ENCODE measurements at places on chromosomes 11 and 22.

GRCh38 chr22:43488031-43488866 lies 76.4 kb downstream of the MPPED1 start:
- DNase-seq: no peak

GRCh38 chr11:126776119-126776518 lies 224.5 kb downstream of the KIRREL3 start:
- no peak for DNase-seq

DNA sequence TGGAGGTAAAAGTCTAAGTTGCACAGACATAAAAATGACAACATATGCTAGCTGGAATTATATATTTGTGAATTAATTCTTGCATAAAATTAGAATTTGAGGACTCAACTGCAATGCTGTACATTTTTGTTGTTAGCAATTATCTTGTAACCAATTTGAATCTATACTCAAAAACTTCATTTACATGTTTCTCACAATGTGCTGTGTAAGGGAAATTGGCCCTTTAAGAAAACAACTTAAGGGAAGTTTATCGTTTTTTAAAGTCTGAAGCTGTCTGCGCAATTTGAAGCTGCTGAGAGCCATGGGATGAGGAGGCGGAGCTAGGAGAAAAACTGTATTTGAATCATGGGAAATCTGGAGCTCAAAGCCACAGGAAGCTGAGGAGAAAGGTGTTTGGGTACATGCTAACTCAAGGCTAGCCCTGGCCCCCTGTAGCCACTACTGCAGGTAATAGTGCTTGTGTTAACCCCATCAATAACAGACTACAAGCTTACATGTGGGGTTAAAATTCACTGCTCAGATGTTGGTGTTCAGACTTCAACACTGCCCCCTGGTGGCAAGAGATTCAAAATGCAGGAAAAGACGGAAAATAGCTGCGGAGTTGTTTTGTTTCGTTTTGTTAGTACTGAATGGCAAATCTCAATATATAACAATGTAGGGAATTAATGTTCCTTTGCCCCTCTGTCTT lies 126.1 kb downstream of the BRD1 start:
- no peak for DNase-seq

DNA sequence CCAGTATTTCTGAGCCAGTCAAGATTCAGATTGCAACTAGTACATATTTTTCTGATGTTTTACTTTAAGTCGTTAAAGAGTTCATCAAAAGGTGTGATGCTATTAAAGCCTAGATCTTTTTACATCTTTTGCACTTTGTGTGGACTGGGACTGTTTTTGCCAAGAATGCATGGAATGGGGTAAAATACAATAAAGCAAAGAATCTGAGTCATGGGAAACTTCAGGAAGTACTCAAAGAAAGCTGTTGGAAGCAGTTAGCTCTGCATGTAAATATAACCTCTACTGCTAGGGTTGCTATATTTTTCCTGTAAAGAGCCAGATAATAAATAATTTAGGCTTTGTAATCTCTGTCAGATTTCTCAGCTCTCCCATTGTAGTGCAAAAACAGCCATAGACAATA lies 20.9 kb downstream of the ATXN10 start:
- DNase-seq: no peak

- DNase-seq: no peak
Observed at GRCh38 chr22:44592126-44592823, 94.2 kb upstream of the RTL6 start.

DNA sequence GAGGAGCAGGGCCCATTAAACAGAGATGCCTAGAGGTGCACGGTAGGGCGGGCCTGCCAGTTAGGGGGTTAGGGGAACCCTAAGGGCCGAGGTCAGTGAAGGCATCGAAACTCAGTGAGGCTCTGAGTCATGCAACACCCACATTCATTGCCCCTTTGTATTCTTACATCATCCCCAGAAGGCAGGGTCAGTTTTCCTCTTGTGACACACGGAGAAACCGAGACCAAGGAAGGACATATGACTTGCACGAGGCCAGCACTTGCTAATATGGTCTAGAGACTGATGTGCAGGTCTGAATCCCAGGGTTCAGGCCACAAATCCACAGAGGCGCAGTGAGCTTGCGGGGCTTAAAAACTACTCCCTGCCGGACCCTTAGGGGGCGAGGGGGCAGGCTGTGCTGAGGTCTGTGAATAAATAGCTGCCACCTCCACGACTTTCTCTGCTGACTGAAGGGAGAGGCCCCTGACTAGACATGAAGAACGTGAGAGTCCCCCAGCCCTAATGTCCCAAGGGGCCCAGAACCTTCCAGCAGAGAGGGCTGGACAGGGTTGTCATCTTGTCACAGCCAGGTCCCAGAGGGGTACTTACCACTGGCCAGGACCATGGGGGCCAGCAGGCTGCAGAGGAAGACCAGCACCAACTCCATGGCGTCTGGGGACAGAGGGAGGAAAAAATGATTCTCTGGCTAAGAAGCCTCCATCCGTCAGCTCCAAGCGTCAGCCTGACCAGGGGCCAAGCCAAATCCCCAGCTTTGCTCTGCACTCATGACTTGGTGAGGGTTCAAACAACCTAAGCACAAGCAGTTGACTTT lies 17.8 kb upstream of the FXYD2 start:
- DNase-seq: peak; percentile 97

DNA sequence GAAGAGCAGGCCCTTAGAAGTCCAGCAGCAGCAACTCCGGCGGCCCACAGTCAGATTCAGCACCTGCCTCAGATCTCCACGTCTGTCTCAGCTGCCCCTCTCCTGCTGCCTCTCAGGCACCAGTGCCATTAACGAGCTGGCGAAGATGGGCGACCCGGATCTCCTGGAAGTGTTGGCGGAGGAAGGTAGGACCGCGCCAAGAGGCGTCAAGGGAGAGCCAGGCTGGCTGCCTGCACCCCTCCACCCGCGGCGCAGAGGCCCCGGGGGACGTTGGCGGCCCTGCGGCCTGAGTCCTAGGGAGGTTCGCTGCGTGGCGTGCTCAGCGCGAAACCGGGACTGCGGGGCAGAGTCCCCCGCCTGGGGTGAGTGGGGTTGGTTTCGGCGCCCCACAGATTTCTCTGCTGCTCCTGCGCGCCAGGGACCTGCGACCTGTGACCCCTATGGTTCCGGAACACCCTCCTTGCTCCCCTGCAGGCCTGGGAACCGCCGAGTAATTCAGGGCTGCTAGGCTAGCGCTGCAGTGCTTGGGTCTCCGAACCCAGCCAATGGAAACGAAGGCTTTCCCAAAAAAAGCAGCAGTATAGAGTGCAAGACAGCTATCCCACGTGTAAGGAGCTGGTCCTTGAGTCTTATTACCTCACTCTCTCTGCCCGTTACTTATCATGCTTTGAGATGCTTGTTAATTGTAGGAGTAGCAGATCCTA lies 615 bp downstream of the ANO5 start:
- DNase-seq: no peak

GRCh38 chr11:57758174-57758573 lies 3.4 kb upstream of the CTNND1 start:
- no peak for DNase-seq

DNA sequence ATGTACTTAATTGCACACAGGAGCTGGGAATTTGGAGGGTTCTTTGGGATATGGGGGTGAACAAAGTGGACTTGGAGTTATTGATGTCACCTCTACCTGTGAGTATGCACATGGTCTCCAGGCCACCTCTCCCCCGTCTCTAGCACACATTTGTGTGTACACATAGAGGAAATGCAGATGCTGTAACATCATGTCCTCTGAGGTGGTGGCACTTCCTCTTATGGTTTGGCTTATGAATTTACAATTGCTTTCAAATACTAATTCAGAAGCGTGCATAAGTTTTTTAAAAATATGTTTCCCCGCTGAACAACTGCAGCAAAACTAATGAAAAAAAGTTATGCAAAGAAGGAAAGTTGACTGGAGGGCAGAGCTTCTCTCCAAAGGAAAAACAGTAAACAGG lies 152.0 kb upstream of the TENM4 start:
- no peak for DNase-seq

- DNase-seq: no peak
Observed at GRCh38 chr11:24622262-24622661, 125.4 kb downstream of the LUZP2 start.

DNA sequence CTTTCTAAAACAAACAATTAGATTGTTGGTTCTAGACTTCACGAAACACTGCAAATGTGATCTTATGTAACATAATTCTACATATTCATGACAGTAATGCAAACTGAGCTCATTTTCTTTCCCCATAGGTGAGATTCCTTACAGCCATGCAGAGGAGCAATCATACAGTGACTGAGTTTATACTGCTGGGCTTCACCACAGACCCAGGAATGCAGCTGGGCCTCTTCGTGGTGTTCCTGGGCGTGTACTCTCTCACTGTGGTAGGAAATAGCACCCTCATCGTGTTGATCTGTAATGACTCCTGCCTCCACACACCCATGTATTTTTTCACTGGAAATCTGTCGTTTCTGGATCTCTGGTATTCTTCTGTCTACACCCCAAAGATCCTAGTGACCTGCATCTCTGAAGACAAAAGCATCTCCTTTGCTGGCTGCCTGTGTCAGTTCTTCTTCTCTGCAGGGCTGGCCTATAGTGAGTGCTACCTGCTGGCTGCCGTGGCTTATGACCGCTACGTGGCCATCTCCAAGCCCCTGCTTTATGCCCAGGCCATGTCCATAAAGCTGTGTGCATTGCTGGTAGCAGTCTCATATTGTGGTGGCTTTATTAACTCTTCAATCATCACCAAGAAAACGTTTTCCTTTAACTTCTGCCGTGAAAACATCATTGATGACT lies 1.5 kb downstream of the OR9G1 start:
- no peak for DNase-seq

DNA sequence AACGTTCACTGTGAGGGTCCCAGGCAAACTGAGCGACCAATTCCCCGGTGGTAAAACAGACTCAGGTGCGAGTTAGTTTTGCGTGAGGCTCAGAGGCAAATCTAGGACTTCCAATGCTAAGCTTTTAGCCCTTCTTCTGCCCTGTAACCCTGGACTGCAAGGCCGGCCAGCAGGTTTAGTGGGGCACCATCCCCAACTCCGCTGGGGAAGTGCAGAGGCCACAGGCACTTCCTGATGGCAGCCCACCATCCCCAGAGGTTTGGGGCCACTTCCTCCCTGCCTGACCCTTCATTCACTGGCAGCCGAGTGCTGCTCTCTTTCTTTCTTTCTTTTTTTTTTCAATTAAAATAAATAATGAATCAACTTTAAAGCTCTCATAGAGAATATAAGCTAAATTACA lies 124.6 kb upstream of the B3GAT1 start:
- DNase-seq: no peak

DNA sequence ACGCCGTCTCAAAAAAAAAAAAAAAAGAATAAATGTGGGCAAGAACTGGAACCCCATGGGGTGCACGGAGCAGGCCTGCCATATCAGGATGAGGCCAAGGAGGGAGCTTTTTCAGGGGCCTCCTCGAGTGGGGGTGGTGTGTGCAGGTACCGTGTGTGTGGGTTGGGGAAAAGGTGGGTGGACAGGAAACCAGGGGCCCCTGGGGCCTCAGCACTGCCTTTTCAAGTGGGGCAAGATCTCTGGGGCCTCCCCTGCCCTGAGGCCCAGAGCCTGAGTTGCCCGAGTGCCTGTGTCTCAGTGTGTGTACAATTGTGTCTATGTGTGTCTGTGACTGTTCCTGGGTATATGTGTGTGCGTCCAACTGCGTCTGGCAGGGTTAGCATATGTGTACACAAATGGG lies 23.8 kb downstream of the TEF start:
- DNase-seq: no peak

GRCh38 chr11:43267856-43268580 lies 43.8 kb upstream of the API5 start:
- DNase-seq: no peak

GRCh38 chr11:44725757-44726282 lies 942 bp upstream of the TSPAN18 start:
- no peak for DNase-seq

DNA sequence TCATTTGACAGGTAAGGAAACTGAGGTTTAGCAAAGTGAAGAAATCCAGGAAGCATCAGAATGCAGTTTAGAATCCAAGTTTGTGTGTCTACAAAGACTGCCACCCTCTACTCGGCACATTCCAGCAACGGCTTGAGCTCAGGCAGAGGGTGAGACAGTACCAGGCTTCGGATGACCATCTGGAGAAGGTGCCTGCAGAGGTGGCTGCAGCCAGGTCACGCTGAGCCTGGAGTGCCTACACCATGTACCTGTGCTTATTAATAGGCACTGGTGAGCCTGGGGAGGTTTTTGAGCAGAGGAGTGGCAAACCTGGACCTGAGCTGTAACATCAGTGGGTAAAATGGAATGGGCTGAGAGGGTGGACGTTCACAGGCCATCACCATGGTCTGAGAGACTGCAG lies 4.7 kb downstream of the FXYD6 start:
- no peak for DNase-seq

DNA sequence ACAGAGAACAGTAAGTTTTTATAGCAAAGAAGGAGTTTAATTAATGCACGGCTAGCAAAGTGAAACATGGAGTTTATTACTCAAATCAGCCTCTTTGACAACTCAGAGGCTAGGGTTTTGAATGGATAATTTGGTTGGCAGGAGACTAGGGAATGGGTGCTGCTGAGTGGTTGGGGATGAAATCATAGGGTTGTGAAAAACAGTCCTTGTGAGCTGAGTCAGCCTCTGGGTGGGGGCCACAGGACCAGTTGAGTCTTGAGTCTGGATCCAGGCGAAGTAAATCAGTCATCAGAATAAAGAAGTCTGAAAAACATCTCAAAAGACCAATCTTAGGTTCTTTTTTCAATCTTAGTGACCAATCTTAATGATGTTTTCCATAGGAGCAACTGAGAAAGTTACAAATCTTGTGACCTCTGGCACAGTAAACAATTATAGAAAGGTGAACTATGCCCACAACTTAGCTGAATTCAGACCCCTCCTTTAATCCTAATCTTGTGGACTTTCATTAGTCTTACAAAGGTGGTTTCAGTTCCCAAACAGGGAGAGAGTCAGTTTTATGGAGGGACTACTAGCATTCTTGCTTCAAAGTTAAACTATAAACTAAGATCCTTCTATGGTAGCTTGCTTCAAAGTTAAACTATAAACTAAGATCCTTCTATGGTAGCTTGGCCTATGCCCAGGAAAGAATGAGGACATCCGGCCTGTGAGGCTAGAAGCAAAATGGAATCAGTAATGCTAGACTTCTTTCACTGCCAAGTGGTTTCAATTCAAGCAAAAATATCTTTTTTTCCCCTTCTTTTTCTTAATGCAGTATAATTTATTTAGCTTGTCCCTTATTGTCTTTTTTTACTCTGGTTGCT lies 84.5 kb downstream of the AASDHPPT start:
- no peak for DNase-seq

GRCh38 chr11:118349475-118349874 lies 5.3 kb downstream of the CD3G start:
- no peak for DNase-seq

- DNase-seq: no peak
Observed at GRCh38 chr11:71221201-71221600, 31.2 kb downstream of the SHANK2 start.
